HEK293T (cell line): ENCODE measurements at places on chromosomes 7 and 10.

- DNase-seq = no peak
Observed at GRCh38 chr7:37601321-37601720, 82.2 kb upstream of the GPR141 start.

DNA sequence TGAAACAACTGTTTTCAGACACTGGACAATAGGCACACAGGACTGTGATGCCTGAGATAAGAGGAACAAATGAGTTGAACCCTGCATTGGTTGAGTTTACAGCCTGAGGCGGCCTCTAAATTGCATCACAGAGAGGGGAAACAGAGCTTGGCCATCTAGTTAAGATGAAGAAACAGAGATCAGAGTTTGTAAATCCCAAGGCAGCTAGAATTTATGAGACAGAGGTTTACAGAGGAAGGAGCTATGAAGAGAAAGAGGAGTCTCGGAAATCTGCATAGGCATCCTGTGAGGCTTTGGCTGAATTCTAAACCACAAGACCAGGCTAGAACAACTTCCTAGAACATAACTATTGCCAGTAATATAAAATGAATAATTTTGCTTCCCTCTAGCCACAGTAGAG is 41.0 kb upstream of the OIT3 start:
- no peak for DNase-seq

- DNase-seq = no peak
Observed at GRCh38 chr10:44860811-44861736, 50.1 kb upstream of the TMEM72 start.

DNA sequence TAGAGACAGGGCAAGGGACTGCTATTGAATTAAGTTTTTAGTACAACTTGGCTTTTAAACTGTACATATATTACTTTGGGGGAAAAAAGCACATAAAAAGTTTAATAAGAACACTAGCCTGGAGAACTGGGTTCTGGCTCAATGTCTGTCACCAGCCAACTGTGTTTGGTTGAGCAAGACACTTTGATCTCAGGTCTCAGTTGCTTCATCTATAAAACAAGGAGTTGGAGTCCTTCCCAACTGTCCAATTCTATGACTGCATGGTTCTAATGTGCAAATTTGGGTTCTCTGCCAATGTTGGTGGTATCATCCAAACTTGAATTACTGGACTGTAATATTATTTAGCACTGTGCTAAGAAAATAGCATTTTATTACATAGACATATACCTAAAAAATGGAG is 50.3 kb downstream of the ATXN7L1 start:
- DNase-seq = no peak

DNA sequence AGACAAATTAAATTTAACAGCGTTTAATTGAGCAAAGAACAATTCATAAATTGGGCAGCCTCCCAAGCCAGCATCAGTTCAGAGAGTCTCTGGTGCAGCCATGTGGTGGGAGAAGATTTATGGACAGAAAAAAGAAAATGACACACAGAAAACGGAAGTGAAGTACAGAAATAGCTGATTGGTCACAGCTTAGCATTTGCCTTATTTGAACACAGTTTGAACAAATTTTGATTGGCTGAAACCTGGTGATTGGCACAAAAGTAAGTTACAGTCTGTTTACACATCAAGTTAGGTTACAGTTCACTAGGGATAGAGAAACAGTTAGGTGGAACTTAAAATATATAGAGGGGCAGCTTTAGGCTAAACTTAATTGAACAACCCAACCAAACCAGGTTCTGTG is 720.1 kb downstream of the TYW1 start:
- DNase-seq = no peak

GRCh38 chr7:55032069-55032699 is 13.4 kb downstream of the EGFR start:
- no peak for DNase-seq

- no peak for DNase-seq
Observed at GRCh38 chr7:156998988-156999957, 11.2 kb downstream of the MNX1 start.

DNA sequence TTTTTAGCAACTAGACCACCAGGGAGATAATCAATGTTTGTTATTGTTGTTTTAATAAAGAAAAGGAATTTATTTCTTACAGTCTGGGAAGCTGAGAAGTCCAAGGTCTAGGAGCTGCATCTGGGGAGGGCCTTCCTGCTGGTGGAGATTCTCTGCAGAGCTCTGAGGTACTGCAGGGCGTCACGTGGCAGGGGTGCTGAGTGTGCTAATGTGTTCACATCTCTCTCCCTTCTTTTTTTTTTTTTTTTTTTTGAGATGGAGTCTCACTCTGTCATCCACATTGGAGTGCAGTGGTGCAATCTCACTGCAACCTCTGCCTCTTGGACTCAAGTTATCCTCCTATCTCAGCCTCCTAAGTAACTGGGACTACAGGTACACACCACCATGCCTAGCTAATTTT is 150.9 kb upstream of the TRIM24 start:
- no peak for DNase-seq

- no peak for DNase-seq
Observed at GRCh38 chr10:129852829-129853561, 111.1 kb downstream of the EBF3 start.

GRCh38 chr10:101221549-101221948 is 7.7 kb downstream of the LBX1 start:
- no peak for DNase-seq

DNA sequence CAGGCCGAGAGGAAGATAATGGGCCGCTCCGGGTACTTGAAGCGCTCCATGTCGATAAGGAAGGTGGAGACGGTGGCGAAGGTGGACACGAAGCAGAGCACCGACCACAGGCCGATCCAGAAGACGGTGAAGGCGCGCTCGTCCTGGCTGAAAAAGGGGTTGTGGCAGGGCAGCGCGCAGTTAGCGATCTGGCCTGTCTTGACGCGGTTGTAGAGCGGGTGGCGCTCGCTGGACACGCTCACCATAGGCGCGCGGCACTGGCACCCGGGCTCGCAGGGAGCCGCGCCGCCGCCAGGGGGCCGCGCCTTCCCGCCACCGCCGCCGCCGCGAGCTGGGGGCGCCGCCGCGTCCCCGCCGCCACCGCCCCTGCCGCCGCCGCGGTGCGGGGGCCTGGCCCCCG is 1.6 kb downstream of the FZD8 start:
- peak; percentile 44 for DNase-seq

DNA sequence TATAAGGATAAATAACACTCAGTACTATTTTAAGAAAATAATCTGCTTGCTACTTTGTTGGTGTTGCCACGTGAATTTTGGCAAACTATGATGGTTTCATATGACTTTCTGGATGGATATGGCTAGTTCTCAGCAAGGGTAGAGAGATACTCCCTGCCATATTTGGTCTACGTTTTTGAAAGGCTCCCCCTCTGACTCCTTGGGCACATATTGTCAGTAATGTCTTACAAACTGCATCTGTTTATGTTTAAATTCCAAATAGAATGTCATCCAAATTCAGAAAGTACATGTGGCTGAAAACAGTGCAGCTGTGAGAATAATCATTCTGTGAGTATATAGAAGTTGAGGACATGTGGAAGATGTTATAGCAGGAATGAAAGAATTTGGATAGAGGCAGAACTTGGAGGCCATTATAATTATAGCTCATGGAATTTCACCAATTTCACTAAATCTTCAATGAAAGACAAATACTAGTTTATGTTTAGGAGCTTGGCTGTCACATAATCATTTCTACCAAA is 107.8 kb downstream of the SRI start:
- DNase-seq = no peak

DNA sequence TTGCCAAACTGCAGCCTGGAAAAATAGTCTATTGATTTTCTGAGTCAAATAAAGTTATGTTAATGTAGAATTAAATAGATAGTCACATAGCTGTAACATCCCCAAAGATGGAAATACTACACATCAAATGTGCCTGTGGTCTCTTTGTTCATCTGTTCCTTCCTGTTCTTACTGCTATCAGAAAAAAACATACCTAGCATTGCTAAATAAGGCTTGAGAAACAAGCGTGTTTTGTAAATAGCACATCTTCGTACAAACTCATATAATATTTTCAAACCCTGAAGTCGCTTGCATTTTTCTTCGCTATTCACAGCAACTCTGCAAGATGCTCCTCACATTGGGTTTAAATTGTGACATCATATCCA is 116.1 kb downstream of the KLF6 start:
- DNase-seq = no peak

- no peak for DNase-seq
Observed at GRCh38 chr10:129965425-129965808, 1.3 kb upstream of the EBF3 start.

DNA sequence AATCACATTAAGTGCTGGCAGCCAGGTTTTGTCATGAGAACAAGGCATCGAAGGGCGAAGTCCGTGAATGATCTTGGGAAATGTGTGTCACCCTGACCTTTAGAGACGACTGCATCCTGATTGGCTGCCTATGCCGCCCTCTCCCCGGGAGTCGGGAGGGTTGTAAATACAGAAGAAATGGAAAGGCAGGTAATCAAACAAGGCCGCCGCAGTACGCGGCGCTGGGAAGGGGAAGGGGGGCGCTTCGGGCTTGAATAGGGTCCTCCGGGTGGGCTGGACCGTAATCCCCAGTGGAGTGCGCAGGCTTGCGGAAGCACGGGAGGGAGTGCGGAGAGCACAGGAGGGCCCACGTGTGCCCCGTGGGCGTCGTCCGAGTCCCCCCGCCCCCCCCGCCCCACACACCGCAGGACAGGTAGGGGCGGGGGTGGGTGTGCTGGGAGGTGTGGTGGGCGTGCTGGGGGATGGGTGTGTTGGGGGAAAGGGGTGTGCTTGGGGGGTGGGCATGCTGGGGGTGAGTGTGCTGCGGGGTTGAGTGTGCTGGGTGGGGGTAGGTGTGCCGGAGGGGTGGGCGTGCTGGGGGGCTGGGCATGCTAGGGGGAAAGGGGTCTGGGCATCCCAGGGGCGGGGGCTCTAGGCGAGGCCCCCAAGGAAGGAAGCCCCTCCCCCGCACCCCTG is 169.4 kb downstream of the ARHGAP12 start:
- DNase-seq = peak; percentile 19

- no peak for DNase-seq
Observed at GRCh38 chr10:82738592-82738991, 863.6 kb downstream of the NRG3 start.

GRCh38 chr10:79348640-79348988 is 1.3 kb downstream of the PPIF start:
- no peak for DNase-seq

- no peak for DNase-seq
Observed at GRCh38 chr7:30705596-30705995, 23.3 kb upstream of the CRHR2 start.

DNA sequence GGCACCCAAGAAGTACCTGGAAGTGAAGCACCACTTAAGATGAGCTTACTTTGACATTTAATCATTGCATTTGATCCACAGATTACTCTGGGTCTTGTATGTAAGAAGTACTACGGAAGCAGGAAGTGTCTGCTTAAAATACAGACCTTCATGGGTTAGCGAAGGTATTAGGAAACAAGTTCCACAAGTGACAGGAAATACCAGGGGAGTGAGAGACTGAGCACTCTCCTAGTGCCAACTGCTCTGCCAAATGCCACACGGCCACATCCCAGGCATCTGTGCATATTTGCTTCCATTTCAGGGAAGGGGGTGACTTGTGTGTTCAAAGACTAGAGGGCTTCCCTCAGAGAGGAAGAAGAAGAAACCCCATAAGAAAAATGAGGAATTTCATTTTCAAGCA is 57.2 kb upstream of the ANK3 start:
- no peak for DNase-seq

GRCh38 chr10:97659589-97659988 is 19.1 kb downstream of the PI4K2A start:
- no peak for DNase-seq

- DNase-seq = no peak
Observed at GRCh38 chr7:129514683-129515082, 12.4 kb downstream of the SMKR1 start.

- no peak for DNase-seq
Observed at GRCh38 chr7:95041031-95041430, 133.6 kb downstream of the PPP1R9A start.

DNA sequence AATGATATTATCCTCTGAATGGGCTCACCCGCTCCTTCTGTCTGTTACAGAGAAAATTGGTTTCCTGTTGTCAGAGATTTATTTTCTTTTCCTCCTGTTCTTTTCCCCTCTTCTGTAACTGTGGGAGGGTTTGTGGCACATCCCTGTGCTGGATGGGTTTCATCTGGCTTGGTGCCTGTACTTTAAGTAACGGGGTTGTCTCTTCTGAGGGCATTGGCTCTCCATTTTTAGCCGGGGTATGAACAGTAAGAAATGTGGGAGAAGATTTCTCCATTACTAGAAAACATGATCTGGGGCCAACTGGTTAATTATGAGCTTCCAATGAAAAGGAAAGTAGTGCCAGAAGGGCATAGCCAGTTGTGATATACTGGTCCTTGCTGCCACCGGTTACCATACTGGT is 142.6 kb downstream of the SND1 start:
- DNase-seq = no peak

GRCh38 chr10:42887734-42888503 is 105.3 kb downstream of the BMS1 start:
- DNase-seq = no peak

GRCh38 chr10:3500408-3500856 is 284.6 kb downstream of the KLF6 start:
- no peak for DNase-seq

DNA sequence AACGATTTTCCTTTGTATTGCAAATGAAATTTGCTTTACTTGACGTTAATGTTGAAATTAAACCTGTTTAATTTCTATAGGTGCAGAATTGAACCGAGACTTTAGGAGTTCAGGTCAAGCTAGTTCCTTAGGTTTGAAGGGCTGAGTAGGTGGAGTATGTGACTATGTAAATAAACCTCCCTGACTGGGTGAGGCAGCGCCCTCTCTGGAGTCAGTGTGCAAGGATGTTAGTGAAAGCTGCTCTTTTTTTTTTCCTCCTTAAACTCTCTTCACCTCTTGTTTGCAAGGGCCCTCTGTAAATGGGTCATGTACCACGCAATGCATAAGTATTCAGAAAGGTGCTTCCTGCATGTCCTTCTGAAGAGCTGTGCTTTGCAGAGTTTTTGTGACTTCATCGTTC is 33.8 kb downstream of the GALNT17 start:
- no peak for DNase-seq

DNA sequence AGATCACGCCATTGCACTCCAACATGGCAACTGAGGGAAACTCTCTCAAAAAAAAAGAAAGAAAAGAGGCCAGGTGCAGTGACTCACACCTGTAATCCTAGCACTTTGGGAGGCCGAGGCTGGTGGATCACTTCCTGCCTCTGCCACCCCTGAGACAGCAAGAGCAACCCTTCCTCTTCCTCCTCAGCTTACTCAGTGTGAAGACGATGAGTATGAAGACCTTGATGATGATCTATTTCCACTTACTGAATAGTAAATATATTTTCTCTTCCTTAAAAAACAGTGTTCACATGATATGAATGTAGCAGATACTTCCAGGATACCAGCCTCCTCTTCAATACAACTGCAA is 2.1 kb upstream of the ZKSCAN1 start:
- no peak for DNase-seq

GRCh38 chr7:128454808-128455542 is 703 bp upstream of the HILPDA start:
- no peak for DNase-seq
